ENCODE measurements at places on chromosomes 6 and 20.

- peaks cover 38% of the 10 kb centered on the region for H3K27me3 ChIP-seq
- H3K4me1 ChIP-seq = peaks cover 16% of the 10 kb centered on the region
- no peak overlapping the region for H3K4me3 ChIP-seq
- no peak for ATAC-seq
- H3K36me3 ChIP-seq = no peaks in the 10 kb centered on the region
- no peak overlapping the region for H3K27ac ChIP-seq
Observed at GRCh38 chr6:2984738-2985406, 13.5 kb upstream of the SERPINB6 start.

GRCh38 chr6:108363889-108364313 lies 69.0 kb downstream of the AFG1L start:
- no peaks in the 10 kb centered on the region for H3K27me3 ChIP-seq
- no peaks in the 10 kb centered on the region for H3K36me3 ChIP-seq
- H3K27ac ChIP-seq = no peak overlapping the region
- no peak for ATAC-seq

- no peak overlapping the region for H3K4me3 ChIP-seq
- no peak for ATAC-seq
- no peak overlapping the region for H3K27ac ChIP-seq
- H3K27me3 ChIP-seq = peaks cover 9% of the 10 kb centered on the region
- H3K36me3 ChIP-seq = no peaks in the 10 kb centered on the region
- H3K4me1 ChIP-seq = no peaks in the 10 kb centered on the region
Observed at GRCh38 chr6:170080828-170081371, 210.0 kb downstream of the DLL1 start.

DNA sequence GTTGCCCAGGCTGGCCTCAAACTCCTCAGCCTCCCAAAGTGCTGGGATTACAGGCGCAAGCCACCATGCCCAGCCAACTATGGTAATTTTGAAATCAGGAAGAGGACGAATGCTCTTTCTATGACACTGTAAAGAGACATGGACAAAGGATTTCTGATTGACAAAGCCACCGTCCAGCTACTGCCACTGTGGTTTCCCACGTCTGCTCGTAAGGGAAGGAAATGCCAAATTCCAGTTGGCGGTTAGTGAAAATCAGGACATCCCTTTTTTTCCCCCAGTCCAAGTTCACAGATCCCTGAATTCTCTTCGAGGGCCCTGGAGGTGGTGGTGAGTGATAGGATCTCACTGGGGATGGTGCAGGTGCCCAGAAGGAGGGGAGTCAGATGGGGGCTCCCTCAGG lies 31.2 kb downstream of the SNAI1 start:
- peaks cover 20% of the 10 kb centered on the region for H3K27me3 ChIP-seq
- no peaks in the 10 kb centered on the region for H3K36me3 ChIP-seq
- H3K4me1 ChIP-seq = peaks cover 20% of the 10 kb centered on the region
- ATAC-seq = no peak

GRCh38 chr6:17197607-17198006 lies 83.6 kb upstream of the RBM24 start:
- no peak for ATAC-seq
- no peak overlapping the region for H3K27ac ChIP-seq
- no peaks in the 10 kb centered on the region for H3K4me1 ChIP-seq

GRCh38 chr20:8209061-8209460 lies 77.0 kb downstream of the PLCB1 start:
- ATAC-seq = no peak
- peaks cover 12% of the 10 kb centered on the region for H3K27me3 ChIP-seq
- no peaks in the 10 kb centered on the region for H3K36me3 ChIP-seq
- H3K4me3 ChIP-seq = no peak overlapping the region

DNA sequence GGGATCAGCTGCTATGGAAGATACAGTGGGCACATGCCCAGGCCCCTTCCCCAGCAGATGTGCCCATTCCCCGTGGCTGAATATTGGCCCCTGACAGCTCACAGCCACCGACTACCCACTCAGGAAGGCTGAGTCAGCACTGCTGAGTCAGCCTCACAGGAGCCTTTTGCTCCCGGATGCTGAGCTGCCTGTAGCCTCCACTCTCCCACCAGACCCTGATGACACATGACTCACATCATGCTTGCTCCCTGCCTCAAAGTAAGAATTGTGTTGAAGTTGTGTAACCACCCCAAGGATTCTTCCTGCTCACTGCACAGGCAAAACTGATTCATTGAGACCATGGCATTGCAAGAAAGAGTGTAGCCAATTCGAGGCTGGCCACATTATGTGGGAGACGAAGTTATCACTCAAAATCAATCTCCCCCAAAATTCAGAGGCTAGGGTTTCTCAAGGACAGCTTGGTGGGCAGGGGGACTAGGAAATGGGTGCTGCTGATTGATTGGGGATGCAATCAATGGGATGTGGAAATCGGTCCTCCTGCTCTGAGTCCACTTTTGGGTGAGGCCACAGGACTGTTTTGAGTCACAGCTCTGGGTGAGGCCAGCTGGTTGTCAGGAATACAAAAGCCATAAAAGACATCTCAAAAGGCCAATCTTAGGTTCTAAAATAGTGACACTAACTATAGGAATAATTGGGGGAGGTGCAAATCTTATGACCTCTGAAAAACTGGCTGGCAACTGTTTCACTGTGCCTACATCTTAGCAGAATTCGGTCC lies 556.6 kb upstream of the CDH4 start:
- ATAC-seq = no peak
- no peak overlapping the region for H3K27ac ChIP-seq
- H3K27me3 ChIP-seq = peaks cover 9% of the 10 kb centered on the region
- H3K4me1 ChIP-seq = no peaks in the 10 kb centered on the region
- no peak overlapping the region for H3K4me3 ChIP-seq

DNA sequence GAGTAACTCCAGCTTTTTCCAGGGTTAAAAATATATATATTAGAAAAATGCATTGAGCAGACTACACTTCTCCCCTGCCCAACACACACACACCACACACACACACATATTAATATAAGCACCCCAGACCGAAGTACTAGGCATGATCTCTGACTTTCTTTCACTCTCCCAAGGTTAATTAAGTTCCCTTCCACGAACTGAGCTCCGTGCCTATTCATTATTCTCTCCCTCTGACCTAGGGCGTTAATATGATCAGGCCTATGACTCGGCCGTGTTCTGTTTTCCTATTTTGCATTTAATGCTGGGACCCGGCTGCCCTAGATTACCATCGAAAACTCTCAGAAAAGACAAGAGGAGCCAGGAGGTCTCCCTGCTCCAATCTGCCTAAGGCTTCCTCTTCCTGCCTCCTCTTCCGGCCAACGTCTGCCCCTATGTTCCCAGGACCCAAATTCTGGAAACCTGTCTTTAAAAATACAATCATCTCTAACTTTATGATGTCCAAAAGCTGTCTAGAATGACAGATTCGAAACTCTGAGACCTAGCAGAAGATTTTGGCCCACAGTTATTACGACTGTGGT lies 6.1 kb upstream of the POU3F2 start:
- peaks cover 40% of the 10 kb centered on the region for H3K4me1 ChIP-seq
- ATAC-seq = no peak
- no peaks in the 10 kb centered on the region for H3K36me3 ChIP-seq
- no peak overlapping the region for H3K27ac ChIP-seq
- no peak overlapping the region for H3K4me3 ChIP-seq

DNA sequence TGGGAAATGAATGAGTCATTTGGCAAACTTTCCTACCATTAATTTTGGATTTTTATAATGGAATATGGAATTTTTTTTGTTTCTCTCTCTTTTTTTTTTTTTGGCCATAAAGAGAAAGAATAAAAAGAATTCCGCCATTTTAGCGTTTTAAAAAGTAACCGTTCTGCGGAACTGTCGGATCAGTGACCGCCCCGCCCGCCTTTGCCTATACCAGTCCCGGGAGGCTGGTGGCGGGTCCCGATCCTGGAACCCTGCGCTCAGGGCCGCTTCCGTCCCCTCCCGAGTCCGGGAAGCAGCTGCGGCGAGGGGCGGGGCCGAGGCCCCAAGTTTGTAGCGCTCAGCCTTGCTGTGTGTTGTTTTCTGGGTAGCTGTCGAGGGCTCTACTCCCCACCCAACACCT lies 609 bp downstream of the L3MBTL1 start:
- H3K4me1 ChIP-seq = no peaks in the 10 kb centered on the region
- no peak for ATAC-seq
- H3K4me3 ChIP-seq = peak overlapping the region; percentile 66
- H3K27ac ChIP-seq = no peak overlapping the region

GRCh38 chr6:2296781-2297180 lies 51.4 kb upstream of the GMDS start:
- no peak for ATAC-seq
- no peaks in the 10 kb centered on the region for H3K27me3 ChIP-seq
- no peak overlapping the region for H3K27ac ChIP-seq
- H3K36me3 ChIP-seq = peaks cover 47% of the 10 kb centered on the region
- H3K4me1 ChIP-seq = no peaks in the 10 kb centered on the region

- H3K27me3 ChIP-seq = peaks cover 22% of the 10 kb centered on the region
- H3K27ac ChIP-seq = no peak overlapping the region
- no peak for ATAC-seq
- H3K4me1 ChIP-seq = no peaks in the 10 kb centered on the region
Observed at GRCh38 chr6:131770776-131771175, 37.0 kb upstream of the ENPP1 start.
